NCI-H2171 (cell line): ENCODE measurements at places on chromosomes 3 and 15.

- peak; percentile 63 for DNase-seq
Measured at GRCh38 chr15:101651554-101652097, 555 bp downstream of the TM2D3 start.

DNA sequence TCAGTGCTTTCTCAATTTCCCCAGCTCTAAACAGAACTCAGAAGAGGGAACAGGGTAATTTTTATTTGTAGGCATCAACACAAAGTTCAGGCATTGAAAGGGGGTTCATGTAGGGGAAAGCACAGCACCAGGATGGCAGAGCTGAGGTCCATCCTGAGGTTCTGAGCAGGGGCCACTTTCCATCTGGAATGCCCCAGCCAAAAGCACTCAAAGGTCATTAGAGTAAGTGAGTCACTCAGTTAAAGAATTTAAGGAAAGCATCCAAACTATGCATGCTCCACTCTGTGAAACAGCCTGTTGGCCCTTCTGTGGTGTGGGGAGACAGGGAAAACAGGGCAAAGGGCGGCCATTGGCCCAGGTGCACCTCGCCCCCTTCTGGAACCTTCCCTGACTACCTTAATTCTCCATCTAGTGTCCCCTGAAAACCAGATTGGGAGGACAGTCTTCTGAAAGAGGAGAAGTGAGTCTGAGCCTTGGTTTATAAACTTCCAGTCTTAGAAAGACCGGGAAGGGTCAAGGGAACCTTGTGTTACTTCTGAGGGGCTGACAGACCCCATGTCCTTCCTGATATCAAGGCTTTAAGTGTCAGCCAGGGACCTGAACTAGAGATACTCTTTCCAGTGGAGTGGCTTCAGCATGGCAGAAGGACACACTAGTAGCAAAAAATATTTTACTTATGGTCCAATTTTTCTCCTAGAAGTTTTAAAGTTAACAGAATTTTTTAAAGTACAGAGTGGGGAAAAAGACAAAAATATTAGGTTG, 133.3 kb downstream of the MYLK start:
- no peak for DNase-seq

DNA sequence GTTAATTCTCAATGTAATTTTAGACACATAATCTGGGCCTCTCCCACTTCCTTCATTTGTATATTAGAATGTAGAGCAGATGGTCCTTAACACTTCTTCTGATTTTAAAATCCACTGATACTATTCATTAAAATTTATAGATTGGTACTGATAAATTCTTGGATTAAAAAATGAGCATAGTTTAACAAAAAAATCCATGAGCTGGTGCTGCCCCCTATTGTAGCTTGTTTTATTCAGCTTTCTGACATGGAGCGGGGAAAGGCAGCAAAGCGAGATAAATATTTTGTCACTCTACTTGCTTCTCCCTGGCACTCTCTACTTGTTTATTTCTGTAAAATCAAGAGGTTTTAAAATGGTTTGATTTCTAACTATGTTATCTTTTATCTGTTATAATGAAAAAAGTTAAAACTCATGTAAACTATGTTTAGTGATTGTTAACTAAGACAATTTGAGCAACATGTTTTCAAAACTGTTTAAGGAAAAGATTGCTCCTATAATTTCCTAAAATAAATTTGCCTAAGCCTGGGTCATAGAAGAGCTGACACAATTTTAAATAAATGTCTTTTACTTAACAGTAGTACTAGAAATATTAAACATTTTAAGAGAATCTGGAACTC, 26.5 kb upstream of the PLOD2 start:
- DNase-seq = no peak

DNA sequence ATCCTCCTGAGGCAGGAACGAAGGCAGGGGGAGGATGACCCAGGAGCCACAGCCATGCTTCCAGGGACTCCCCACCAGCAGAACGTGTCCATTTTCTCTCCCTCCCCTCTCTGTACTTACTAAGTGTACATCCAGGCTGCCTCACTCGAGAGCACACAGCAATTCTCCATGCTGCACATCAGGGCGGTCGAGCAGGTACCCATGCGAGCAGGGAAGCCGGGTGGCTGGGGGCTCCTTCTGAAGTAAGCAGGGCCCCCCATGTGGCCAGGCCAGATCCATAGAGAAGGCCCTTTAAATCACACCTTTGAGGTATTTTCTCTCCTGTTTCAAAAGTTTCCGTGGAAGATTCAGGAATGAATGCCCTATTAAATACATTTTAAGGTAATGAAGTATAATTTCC, 41.2 kb upstream of the SLC6A11 start:
- DNase-seq = no peak

DNA sequence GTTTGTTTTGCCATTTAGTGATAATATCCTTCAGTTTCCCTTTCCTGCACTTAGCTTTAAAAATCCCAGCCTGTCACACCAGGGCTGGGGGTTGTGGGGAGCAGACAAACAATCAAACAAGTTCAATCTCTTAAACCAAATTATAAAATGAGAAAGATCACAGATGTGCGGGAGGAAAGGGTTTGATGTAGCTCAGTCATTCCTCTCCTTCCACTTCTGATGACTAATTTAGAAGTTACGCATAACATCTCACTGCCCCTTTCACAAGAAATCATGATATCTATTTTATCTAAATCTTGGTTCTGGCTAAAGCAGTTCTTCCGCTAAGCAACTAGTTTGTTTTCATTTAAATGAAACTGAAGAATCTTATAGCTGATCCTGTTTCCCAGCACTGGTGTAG, 34.1 kb upstream of the ATG7 start:
- DNase-seq = no peak

DNA sequence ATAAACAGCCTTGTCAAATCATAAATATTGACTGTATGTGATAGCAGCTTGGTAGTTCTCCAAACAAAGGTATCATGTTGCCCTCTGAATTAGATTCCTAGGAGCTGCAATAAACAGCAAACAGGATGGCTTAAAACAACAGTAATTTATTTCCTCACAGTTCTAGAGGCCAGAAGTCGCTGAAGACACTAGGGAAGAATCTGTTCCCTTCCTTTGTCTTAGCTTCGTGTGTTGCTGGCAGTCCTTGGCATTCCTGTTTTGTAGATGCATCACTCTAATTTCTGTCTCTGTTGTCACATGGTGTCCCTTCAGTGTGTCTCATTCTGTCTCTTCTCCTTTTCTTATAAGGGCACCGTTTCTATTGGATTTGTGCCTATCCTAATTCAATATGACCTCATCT, 679.3 kb downstream of the OTOL1 start:
- no peak for DNase-seq

DNA sequence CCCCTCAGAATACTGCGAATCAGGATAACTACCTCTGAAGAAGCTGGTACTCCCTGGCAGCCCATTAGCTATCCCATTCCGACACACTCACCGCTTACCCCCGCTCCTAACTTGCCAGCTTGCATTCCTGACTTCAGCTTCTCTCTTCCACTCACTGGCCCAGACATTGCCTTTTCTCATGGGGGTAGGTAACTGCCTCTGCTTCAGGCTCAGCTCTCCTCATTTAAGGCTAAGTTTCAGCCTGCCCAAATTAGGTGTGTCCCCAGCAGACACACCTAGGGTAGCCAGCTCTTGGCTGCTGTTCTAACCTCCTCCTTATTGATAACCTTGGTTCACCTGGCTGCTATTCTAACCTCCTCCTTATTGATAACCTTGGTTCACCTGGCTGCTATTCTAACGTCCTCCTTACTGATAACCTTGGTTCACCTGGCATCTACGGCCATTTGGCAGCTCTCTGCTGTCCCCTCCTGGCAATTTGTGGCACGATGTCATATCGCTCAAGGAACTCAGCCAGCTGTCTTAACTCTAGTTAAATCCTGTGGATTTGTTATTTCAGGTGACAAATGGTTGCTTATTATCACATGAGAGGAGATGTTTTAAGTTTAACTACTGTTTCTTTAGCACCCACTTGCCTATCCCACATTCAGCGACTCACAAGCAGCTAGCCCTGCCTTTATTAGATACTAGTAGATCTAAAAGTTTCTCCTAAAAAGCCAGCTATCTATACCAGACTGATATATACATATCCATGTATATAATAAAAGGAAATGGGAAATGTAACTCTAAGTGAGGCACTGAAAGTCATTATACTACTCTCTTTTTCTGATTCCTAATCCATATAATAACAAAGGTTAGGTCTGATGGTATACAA, 106.5 kb upstream of the ACP3 start:
- peak; percentile 8 for DNase-seq

GRCh38 chr15:52667597-52667996, 11.6 kb downstream of the ATOSA start:
- DNase-seq = no peak

DNA sequence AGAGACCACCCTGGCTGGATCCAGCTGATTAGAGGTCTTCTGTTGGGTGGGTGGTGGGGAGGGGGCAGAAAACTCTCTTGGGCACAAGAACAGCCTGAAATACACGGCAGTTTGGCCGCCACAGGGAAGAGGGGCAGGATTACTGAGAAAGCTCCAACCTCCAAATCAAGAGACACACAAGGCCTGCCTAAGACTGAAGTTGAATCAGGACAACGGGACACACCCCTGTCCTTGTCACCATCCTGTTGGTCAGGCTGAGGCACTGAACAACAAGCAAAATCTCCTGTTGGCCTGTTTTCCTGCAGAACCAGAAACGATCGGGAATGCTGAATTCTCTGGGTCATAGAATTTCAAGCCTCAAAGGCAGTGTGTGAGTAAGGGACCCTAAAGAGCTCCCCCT, 247.8 kb downstream of the FAM43A start:
- no peak for DNase-seq

DNA sequence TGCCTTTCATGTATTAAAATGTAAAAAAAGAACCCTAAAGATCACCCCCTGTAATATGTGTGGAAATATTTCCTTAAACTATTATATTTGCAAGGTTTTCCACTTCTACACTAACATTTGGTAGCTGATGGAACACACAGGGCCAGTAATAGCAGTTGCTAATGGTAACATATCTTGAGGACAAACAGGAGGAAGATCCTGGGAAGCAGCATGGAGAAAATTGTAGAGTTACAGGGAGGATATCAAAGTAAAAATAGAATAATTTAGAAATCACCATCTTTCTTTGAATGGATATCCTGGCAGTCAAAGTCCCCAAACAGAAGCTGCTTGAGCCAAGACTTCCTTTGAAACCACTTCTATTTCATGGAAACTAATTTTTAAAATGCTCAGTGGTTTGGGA, 29.5 kb upstream of the OSTN start:
- no peak for DNase-seq

- no peak for DNase-seq
Measured at GRCh38 chr3:193847402-193847801, 254.4 kb downstream of the OPA1 start.

GRCh38 chr15:23877502-23878412, 190.7 kb upstream of the NDN start:
- no peak for DNase-seq

DNA sequence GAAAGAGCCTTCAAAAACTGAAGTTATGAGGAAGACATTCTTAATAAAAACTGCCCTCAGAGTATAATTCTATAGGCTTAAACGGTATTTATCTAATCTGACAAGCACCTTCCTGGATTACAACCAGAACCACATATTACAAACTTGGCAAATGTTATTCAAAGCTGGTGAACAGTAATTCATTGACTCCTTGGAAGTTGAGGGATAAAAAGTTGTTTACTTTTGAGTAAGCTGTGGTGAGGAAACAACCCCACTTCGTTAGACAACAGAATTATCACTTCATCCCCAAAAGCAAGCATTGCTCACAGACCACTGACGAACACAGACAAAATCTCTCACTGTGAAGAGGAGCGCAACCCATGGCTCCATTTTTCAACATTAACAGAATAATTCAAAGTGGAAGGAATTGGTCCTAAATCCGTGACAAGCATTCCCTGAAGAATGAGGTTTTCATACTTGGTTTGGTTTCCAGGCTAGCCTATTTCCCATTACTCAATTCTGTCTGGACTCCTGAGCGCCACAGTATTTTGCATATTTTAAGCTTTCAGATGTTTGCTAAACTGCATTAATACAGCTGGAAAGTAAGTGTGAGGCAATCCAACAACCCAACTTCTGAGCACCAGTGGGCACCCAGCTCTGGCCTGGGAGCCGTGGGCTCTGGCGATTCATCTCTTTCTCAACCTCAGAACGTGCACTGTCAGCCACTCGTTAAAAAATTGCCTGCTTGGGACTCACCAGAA, 32.7 kb downstream of the LRIG1 start:
- DNase-seq = no peak
